COR-L47 (cell line): ENCODE measurements at places on chromosomes 12 and 14.

GRCh38 chr12:16385782-16386646 is 38.6 kb downstream of the MGST1 start:
- peak; percentile 53 for DNase-seq

DNA sequence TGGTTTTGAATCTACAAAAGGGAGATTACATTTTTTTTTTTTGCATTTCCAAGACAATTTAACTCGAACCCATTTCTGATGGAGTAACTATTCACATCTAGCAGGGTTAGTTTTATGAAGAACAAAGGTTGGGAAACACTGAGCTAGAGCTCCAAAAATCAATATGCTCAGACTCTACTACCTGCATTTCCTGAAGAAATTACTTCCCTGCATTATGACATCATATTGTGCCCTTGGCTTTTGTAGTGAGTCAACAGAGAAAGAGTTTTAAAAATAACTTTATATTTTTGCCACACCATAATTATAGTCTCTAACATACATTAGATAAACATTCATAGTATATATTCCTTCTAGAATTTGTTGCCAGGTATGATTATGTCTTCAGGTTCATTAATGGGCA is 14.8 kb downstream of the GRIP1 start:
- no peak for DNase-seq

- DNase-seq, result no peak
Measured at GRCh38 chr14:95163132-95163531, 5.8 kb upstream of the DICER1 start.

GRCh38 chr14:105925615-105926372 is 399.4 kb downstream of the TMEM121 start:
- DNase-seq, result no peak

DNA sequence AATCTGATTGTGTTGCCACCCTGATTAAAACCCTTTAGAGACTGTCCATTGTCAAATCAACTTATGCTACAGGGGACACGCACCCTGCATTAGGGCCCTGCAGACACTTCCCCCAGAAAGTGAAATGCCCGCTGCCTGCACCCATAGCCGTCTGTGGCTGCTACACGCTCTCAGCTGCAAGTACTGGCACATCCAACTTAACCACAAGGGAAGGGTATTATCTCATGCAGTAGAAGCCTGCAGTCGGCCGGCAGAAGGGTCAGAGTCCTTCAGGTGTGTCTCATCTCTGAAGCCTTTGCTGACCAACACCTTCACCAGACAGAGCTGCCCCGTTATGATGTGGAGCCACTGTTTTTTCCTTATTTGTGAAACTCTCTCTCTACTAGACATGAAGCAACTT is 20.8 kb downstream of the CFAP251 start:
- no peak for DNase-seq

GRCh38 chr12:67002720-67003119 is 266.4 kb upstream of the CAND1 start:
- DNase-seq, result peak; percentile 9

- DNase-seq, result no peak
Measured at GRCh38 chr12:74963304-74963703, 246.3 kb downstream of the KCNC2 start.

DNA sequence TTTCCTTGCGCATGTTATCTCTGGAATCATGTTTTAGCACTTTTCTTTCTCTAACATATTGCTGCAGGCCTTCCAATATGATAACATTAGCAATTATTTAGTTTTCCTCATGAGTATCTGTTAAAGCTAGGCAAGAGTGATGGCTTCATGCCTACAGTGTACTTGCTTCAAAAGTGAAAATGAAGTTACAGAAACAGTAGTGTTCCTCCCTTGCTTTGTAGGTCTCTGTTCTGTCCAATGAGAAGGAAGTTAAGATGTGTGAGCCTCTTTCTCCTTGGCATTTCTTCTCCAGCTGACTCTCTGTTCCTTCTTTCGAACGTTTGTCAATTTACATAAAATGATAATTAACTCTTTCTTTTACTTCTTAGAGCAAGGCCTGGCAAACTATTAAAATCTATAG is 22.2 kb downstream of the LRRIQ1 start:
- DNase-seq, result no peak
